ENCODE measurements at places on chromosomes 7 and 10.

DNA sequence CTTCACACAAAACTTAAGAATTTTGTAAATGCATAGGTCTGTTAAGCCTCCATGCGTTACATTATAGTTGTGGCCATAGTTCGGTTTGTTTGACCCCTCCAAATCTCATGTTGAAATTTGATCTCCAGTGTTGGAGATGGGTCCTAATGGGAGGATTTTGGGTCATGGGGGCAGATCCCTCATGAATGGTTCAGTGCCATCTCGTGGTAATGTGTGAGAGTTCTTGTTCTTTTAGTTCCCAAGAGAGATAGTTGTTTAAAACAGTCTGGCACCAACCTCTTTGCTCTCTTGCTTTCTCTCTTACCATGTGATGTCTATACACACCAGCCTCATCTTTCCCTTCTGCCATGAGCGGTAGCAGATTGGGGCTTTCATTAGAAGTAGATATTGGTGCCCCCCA is 264.3 kb downstream of the TCF7L2 start:
- DNase-seq: no peak

DNA sequence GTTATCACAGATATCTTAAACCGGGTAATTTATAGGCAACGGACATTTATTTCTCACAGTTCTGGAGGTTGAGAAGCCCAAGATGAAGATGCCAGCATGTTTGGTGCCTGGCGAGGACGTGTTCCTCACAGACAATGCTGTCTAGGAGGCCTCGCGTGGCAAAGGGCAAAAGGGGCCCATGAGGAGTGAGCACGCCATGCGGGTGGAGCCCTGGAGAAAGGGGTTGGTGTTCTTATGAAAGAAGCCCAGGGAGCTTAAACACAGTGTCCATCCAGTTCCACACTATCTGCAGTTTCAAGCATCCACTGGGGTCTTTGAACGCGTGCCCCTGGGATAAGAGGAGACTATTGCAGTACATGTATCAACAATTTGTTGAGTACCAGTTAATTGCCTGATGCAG is 51.4 kb downstream of the CXCL12 start:
- DNase-seq: no peak

- DNase-seq: no peak
Observed at GRCh38 chr10:63155388-63156020, 22.4 kb downstream of the NRBF2 start.

- no peak for DNase-seq
Observed at GRCh38 chr10:127196282-127197153, at the start of gene INSYN2A. Gene INSYN2A, minus strand, starts transcription at chr10:127196591. Its CDS starts 20,196 bp downstream, at chr10:127176395.

DNA sequence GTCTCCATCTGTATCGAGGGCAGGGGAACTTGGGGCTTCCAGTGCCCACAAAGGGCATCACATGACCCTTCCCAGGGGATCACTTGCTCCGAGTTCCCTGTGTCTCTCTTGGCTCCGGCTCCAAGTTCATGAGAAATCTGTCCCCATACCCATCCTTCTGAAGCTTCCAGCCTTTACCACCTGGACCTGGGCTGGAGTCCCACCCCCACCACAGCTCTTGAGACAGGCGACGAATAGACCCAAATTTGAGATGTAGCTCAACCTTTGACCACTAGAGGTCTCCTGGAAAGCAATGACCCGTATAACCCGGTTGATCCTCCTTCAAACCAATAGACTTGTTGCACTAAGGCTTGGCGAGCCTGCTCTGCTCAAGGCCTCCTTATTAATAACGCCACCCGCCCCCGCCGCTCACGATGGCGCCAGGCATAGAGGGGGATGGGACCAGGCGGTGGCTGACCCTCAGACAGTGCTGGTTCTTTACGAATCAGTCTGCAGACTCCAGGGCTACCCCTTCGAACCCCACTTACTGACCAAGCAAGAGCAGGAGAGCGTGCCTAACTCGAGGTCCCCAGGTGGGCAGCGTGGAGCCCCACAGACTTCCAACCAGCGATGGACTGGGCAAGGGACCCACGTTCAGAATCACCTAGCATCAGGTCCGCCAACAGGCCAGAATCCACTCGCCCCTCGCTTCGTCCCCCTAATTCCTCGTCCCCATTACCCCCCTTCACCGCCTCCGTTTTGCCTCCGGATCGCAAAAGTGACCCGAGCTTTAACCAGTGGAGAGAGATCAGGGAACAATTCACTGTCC is 4.4 kb upstream of the ARID5B start:
- DNase-seq: no peak

DNA sequence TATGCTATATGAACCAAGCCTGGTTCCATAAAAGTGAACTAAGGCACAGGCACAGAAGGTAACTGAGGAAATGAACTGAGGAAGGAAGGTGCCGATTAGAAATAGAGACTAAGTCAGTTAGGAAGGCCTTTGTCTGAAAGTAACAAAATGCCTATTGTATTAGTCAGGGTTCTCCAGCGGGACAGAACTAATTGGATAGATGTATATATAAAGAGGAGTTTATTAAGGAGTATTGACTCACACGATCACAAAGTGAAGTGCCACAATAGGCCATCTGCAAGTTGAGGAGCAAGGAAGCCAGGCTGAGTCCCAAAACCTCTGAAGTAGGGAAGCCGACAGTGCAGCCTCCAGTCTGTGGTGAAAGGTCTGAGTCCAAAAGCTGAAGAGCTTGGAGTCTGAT is 13.9 kb upstream of the PLXNA4 start:
- DNase-seq: no peak

GRCh38 chr7:17305387-17306171 is 7.1 kb downstream of the AHR start:
- DNase-seq: no peak

- DNase-seq: no peak
Observed at GRCh38 chr7:121531175-121532070, 135.3 kb upstream of the FAM3C start.

- DNase-seq: no peak
Observed at GRCh38 chr7:92589056-92589455, 1.1 kb downstream of the FAM133B start.

- no peak for DNase-seq
Observed at GRCh38 chr10:61475449-61475873, 22.3 kb upstream of the TMEM26 start.

DNA sequence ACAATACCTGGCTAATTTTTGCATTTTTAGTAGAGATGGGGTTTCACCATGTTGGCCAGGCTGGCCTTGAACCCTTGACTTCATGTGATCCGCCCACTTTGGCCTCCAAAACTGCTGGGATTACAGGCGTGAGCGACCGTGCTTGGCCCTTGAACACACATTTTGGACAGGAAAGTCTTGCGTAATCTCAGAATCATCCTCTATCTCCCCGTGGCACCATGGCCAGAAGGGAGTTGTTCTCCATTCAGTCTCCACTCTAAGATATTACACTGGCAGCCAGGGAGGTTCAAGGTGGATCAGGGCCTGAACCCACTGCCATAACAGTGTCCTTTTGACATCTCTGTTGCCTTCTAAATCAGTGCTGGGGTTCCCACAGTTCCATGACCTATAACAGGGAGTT is 29.2 kb upstream of the GALNTL5 start:
- no peak for DNase-seq

GRCh38 chr7:122046402-122046801 is 97.6 kb downstream of the AASS start:
- no peak for DNase-seq
